Mononuclear cell (primary cell): ENCODE measurements at places on chromosomes 3 and 15. TPM values are rescaled to one million over a fixed set of nuclear protein-coding genes. Genes with fewer than 3 reads are reported as not detected.

Gene ACTL6A
- total RNA-seq = 15.0 TPM

Gene RPS27L
- 35.6 TPM for total RNA-seq

Gene KLHL6
- total RNA-seq = 24.9 TPM

Gene GOLGA6L10
- 1.4 TPM for total RNA-seq

Gene ISL2
- 0.21 TPM for total RNA-seq

Gene ZNF106
- total RNA-seq = 70.6 TPM

Gene A4GNT
- not detected for total RNA-seq

Gene SPTBN5
- total RNA-seq = 0.31 TPM

Gene HPS3
- 15.8 TPM for total RNA-seq

Gene SNX1
- 29.2 TPM for total RNA-seq

Gene RPL4
- 4,966 TPM for total RNA-seq

Gene ZNF660
- 0.21 TPM for total RNA-seq

Gene ROBO2
- under 0.01 TPM for total RNA-seq

Gene VPS18
- 28.7 TPM for total RNA-seq

Gene KNG1
- 0.21 TPM for total RNA-seq

Gene ZMAT3
- 5.8 TPM for total RNA-seq

Gene CD96
- total RNA-seq = 117 TPM

Gene GPR87
- not detected for total RNA-seq

Gene LYZL4
- not detected for total RNA-seq

Gene CLSTN2
- total RNA-seq = not detected

Gene STAC
- total RNA-seq = under 0.01 TPM

Gene RPL39L
- total RNA-seq = 0.52 TPM

Gene HHATL
- total RNA-seq = not detected

Gene FGF12
- total RNA-seq = under 0.01 TPM

Gene DZIP3
- total RNA-seq = 9.2 TPM

Gene SIAH2
- total RNA-seq = 44.0 TPM

Gene GUCA1C
- not detected for total RNA-seq

Gene TNNC1
- total RNA-seq = 0.31 TPM

Gene C3orf49
- not detected for total RNA-seq
